Peyer's patch (tissue), 4 donors: ENCODE measurements at places on chromosomes 5 and 9. TPM values are rescaled to one million over a fixed set of nuclear protein-coding genes. Genes with fewer than 3 reads are reported as not detected.

DNA sequence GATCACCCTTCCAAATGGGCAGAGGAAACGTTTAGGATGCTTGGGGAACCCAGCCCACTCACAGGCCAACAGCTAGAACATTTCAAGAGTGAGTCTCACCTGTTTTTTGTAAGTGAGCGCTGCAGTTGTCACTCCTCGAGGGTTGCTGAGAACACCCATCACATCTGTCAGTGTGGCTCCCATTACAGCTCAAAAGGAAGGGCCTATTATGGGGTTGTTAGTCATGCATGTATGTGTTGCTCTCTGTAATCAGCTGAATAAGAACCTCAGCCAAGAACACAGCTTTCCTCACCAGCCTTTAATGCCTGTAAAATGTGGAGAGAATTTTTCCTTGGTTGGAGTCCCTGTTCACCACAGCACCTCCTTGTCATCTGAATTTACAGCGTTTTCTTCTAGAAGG, 196.3 kb upstream of the KLF4 start:
- no peaks in the 10 kb centered on the region for H3K4me1 ChIP-seq
- DNase-seq = no peak
- no peaks in the 10 kb centered on the region for H3K36me3 ChIP-seq
- no peaks in the 10 kb centered on the region for H3K27me3 ChIP-seq
- no peak overlapping the region for H3K4me3 ChIP-seq
- H3K27ac ChIP-seq = no peak overlapping the region

Gene GADD45G
- 8.7 TPM for total RNA-seq

Gene SLC28A3
- total RNA-seq = 5.0 TPM

Gene PCDHB7
- total RNA-seq = 0.53 TPM
